ENCODE measurements at places on chromosomes 6 and 20. TPM values are rescaled to one million over a fixed set of nuclear protein-coding genes. Genes with fewer than 3 reads are reported as not detected.

The DXO gene
- 15.6 TPM for total RNA-seq

The TRERF1 gene
- total RNA-seq, result 8.6 TPM

The F13A1 gene
- 10.1 TPM for total RNA-seq

The DZANK1 gene
- 3.0 TPM for total RNA-seq

The BCAS1 gene
- total RNA-seq, result 0.31 TPM

The PRSS35 gene
- 3.9 TPM for total RNA-seq

The DNMT3B gene
- total RNA-seq, result 5.0 TPM

The PLEKHG1 gene
- total RNA-seq, result 8.9 TPM

The NOTCH4 gene
- 0.57 TPM for total RNA-seq

The TRIM10 gene
- total RNA-seq, result not detected

The FLOT1 gene
- 77.6 TPM for total RNA-seq

The NRN1 gene
- total RNA-seq, result 1.0 TPM

The BEND6 gene
- 8.3 TPM for total RNA-seq

The TFAP2D gene
- total RNA-seq, result not detected

The MUCL3 gene
- total RNA-seq, result not detected

The SLC4A11 gene
- total RNA-seq, result 3.9 TPM

The SLC16A10 gene
- 0.48 TPM for total RNA-seq

The CNR1 gene
- total RNA-seq, result 0.84 TPM

The OOEP gene
- total RNA-seq, result not detected

The PKIG gene
- 27.8 TPM for total RNA-seq

The CENPB gene
- 39.1 TPM for total RNA-seq

The TGM3 gene
- total RNA-seq, result not detected

The IMPG1 gene
- not detected for total RNA-seq

The CST2 gene
- 1.7 TPM for total RNA-seq

The CD40 gene
- total RNA-seq, result 4.1 TPM

The ADGRF1 gene
- total RNA-seq, result 0.05 TPM

The TSHZ2 gene
- 0.72 TPM for total RNA-seq

The DLL1 gene
- total RNA-seq, result 1.6 TPM

The TINAG gene
- not detected for total RNA-seq

The CST7 gene
- 0.25 TPM for total RNA-seq
